Neuronal stem cell (in vitro differentiated cells): ENCODE measurements at places on chromosomes 12 and 14.

- no peak for DNase-seq
Observed at GRCh38 chr14:91335191-91336092, 82.2 kb downstream of the CCDC88C start.

DNA sequence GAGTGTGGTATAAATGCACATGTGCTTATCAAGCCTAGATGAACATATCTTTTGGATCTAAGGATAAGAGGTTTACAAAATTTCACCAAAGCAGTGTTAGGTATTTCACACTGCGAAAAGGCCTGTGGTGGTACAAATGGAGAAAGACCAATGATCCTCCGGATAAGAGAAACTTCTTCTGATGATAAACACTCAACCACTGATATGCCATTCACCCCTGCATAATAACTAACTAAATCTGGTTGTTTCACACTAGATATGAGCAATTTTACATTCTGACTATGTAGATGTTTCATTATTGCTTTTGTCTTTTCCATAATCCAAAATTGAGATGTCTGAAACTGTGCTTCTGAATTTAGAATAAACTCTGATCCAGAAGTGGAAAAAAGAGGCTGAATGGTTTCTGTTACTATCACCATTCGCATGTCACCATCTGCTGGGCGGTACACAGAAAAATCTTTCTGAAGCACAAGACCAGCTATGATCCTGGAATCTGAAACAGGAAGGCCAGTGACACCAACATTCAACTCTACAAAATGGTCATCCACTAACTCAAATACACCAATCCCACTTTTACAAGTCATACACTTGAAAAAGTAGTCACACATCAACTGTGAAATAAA, 1.3 kb downstream of the BBS10 start:
- DNase-seq: no peak

- DNase-seq: no peak
Observed at GRCh38 chr12:4997939-4998338, 45.7 kb upstream of the KCNA5 start.

DNA sequence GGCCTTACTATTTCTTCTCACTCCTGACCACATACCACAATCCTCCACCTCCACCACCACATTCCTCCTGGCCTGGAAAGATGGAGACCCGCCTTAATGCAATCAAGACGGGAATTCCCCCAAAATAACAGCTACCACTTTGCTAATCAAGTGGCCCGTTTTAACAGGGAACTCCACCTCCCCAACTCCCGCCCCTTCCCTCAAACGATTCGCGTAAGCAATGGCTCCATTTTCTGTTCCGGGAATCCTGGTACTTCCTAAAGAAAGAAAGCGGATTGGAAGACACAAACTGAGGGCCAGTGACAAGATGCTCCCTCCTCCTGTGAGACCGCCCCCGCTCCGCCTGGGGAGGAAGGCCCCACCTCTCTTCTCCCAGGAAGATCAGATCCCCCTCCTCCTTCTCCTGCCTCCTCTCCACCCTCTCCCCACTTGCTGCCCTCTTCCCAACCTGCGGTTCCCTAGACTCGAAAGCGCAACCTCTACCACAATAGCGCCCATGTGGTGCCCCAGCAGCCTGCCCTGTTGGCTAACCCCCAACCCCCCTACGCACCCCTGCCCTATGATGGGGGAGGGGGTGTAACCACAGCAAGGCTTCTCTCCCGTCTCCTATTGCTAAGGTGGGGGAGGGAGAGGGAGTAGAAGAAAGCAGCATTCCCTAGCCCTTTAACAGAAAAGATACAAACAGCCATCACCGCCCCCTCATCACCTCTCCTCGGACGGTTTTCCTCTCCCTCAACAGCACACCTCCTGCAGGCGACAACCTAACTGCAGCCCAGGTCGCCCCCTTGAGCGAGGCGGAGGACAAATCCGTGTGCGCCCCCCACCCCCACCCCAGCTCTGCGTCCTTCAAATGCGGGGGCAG, 777 bp downstream of the ARF3 start:
- peak; percentile 86 for DNase-seq

GRCh38 chr14:106564058-106564643, 1037.8 kb downstream of the TMEM121 start:
- DNase-seq: no peak

DNA sequence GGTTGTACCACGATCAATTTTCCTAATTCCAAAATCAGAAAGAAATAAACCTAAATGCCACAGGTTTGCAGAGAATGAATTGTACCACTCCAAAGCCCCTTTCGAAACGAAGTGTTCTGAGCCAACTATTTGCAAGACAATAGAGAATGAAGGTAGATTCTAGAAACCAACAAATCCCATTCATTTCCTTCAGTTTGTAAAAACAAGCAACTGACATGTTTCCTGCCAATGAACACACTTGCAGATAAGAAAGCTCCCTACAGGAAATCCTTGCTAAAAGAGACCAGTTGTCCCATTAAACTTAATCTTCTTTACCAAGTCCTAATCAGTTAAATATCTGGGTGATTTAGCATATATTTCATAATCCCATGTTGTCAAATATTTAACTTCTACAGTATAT, 198.4 kb upstream of the FOXN3 start:
- no peak for DNase-seq

DNA sequence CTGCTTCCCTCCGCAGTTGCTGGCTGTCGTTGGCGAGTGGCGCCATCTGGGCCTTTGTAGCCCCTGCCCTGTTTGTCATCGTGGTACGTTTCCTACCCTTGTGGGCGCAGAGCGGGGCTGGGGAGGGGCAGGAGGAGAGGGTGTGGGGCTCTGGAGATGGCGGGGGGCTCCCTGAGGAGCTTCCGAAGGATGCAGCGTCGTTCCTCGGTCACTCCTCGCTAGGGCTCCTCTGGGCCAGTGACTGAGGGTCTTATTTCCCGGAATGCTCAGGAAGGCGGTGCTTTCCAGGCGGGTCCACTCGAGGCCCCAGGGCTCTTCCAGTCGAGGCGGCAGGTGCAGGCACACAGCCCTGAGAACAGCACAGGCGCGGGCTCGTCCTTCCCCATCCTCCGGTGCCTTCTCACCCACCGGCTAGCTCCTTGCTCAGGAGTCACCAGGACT, 167.1 kb downstream of the ADGRD1 start:
- DNase-seq: no peak

DNA sequence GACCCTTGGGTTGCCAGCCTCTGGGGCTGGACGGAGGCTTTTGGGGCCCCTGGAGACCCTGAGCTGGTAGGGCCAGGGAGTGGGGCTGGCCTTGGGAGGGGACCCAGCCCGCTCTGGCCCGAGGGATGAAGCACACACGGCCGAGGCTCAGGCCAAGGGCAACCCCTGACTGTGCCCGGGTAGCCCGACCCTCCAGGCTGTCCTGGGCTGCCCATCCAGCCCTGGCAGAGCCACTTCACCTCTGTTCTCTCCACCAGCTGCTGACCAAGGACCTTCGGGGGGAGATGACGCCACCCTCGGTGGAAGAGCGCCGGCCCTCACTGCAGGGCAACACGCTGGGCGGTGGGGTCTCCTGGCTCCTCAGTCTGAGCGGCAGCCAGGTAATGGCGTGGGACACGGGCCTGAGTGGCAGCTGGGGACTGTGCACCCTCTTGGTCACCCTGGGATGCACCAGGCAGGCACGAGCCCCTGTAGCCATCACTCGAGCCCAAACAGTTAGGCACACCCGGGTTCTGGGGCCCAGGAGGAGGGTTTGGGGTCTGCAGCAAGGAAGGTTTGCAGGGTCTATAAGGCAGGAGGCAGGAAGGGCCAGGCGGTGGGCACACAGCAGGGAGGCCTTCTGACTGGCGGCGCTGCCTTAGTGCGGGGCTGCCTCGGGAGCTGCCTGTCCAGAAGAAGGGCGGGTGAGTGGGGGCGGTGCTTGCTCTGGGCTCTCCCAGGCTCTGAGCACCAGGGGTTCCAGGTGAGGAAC, 19.7 kb downstream of the ASPG start:
- no peak for DNase-seq

GRCh38 chr14:90777830-90778485, 38.3 kb downstream of the TTC7B start:
- no peak for DNase-seq

DNA sequence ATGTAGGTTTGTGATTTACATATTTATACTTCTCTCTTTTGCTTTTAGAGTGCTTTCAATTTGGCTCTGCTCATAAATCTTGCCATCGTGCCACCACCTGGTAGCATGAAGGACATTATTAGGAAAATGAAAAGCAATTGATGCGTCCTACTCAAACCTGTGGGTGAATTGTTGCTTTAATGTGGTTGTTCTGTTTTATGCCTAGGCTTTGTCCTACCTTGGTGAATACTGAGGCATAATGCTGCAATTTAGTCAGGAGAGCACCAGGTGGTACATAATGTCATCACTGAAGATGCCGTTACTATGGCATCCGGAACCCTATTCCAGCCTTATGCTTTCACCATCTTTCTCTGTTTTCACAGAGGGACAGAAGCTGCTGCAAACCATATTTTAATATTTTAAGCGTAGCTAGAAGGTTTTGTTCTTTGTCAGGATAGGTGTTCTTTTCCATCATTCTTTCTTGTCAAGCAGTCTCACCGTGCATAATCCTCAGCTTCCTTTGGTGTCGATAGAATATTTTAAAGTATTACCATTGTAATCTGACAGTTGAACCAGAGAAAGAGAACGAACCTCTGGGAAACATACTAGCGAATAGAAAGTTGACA, 68.5 kb upstream of the PKP2 start:
- no peak for DNase-seq

- no peak for DNase-seq
Observed at GRCh38 chr14:54278087-54278486, 118.7 kb upstream of the CDKN3 start.

DNA sequence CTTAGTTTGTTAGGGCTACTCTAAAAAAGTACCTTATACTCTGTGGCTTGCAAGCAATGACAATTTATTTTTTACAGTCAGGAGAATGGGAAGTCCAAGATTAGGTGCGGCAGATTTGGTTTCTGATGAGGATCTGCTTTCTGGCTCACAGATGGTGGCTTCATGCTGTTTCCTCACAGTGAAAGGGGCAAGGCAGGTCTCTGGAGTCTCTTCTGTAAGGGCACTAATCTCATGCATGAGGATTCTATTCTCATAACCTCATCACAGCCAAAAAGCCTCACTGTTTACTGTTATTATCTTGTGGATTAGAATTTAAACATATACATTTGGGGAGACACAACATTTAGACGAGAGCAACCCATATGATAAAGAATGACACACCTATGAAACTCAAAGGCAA, 1957.4 kb upstream of the SEL1L start:
- no peak for DNase-seq

GRCh38 chr14:69244946-69245345, 15.0 kb upstream of the GALNT16 start:
- no peak for DNase-seq

DNA sequence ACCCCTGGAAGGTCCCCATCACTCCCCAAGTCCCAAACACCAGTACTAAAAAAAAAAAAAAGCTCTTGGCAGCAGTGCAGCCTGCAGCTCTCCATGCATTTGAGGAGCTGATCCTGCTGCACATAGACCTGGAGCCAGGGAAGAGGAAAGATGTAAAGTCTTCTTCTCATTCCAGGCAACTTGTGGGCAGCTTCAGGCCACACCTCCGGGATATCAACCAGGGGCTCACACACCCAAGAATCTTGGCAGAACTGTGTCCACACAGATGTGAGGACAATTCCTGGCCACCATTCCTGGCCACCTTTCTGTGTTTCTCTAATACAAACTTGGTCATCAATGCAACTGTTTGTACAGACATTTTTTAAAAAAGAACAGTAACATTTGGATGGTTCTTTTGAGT, 72.7 kb downstream of the TMEM132C start:
- DNase-seq: no peak

- no peak for DNase-seq
Observed at GRCh38 chr14:60304509-60304908, 55.5 kb downstream of the PPM1A start.

DNA sequence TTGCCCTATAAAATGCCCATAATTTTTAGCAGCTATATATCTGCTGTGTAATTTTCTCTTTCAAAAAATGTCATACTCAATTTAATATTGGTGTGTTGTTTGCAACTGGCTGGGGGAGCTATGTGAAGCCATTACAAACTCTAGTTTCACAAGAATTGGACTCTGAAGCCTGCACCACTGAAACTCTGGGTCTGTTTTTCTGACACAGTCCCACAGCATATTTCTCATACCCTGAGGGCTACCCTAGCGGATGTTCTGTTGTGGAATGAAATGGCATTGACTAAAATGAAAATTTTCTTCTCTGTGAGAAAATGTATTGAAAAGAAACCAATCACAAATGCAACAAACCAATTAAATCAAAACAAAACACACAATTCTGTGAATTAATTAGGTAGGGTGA, 284.6 kb upstream of the NPAS3 start:
- DNase-seq: no peak

- DNase-seq: no peak
Observed at GRCh38 chr12:82723891-82724290, 37.2 kb downstream of the TMTC2 start.

DNA sequence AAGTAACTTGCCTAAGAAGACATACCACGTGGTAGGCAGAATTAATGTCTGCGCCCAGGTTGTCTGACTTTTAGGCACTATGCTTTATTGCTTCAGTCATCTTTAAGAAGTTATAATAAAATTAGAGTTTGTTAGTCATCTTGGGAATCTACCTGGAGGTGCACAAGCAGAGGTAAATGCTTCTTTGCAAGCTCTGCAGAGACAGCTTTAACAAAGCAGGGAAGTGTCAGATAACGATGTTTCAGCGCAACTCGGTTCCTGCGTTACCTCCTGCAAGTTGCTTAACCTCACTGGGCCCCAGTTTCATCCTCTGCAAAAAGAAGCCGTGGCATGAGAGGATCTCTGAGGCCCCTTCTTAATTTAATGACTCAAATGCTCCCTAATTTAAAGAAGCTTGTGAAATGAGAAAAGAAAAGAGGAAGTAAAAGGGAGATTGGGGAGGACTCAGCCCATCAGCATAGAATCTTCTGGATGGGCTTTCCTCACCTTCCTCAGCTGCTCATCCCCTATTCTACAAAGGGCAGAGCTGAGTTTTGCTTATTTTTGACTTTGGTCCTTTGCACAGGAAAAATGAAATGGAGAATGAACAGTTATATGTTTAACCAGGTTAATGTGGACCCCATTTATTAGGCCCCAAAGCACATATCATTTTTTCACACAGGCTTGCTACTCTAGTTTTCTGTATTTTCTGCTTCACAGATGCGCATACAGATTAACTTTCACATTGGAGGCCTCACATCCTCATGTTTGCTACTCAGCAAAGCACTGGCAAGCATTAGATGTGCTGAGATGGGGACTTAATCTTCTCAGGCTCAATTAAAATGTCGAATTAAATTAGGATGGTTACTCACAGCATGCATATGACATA, 5.1 kb downstream of the ARHGDIB start:
- DNase-seq: no peak
